ENCODE measurements at places on chromosomes 1 and 21.

- DNase-seq = no peak
These were observed 196.1 kb downstream of the KCNH1 start for GRCh38 chr1:210937846-210938245.

GRCh38 chr21:34905218-34905537 is 143.9 kb downstream of the RUNX1 start:
- DNase-seq = no peak

GRCh38 chr1:7375781-7376660 is 395.1 kb upstream of the VAMP3 start:
- DNase-seq = no peak

DNA sequence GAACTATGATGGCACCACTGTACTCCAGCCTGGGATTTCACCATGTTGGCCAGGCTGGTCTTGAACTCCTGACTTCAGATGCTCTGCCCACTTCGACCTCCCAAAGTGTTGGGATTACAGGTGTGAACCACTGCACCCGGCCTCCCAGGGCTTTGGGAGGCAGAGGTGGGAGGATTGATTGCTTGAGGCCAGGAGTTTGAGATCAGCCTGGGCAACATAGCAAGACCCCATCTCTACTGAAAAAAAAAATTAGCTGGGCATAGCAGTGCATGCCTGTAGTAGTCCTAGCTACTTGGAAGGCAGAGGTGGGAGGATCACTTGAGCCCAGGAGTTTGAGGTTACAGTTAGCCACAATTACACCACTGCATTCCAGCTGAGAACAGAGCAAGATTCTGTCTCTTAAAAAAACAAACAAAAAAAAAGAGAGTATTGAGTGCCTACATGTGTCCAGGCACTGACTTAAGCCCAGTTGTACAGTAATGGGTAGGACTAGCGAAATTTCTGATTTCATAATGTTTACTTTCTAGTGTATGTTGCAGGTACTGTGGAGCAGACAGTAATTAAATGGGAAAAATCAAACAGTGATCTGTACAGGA is 4.2 kb downstream of the MANEAL start:
- DNase-seq = no peak

All from H1 (cell line).